ENCODE measurements at places on chromosomes 3 and 15. TPM values are rescaled to one million over a fixed set of nuclear protein-coding genes. Genes with fewer than 3 reads are reported as not detected.

DNA sequence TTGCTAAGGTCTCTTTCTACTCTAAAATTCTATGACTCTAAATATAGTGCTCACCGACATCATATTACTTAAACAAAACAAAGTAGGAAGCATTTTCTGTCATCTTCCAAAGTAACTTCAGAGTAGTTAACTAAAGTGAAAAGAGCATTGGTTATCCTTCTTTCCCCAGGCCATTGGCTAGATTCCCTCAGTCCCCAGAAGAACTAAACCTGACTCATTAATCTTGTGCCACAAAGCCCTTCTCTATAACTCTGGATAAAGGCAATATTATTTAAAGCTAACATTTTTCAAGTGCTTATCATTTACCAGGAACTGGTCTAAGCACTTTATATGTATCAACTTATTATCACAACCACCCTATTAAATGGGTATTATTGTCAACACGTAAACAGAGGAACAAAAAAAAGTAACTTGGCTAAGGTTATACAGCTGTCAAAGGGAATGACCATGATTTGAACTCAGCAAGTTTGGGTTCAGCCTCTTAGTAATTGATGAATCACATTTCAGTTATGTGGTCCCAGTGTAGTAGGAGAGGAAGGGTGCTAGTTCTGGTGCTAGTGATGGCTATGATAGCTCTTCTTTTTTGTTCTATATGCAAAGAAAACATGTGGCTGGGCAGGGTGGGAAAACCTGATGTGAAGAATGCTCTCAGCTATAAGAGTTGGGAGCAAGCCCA is 304.9 kb downstream of the FGF12 start:
- no peaks in the 10 kb centered on the region for H3K4me1 ChIP-seq
- no peak for DNase-seq
- no peaks in the 10 kb centered on the region for H3K36me3 ChIP-seq
- H3K27ac ChIP-seq, result no peak overlapping the region

DNA sequence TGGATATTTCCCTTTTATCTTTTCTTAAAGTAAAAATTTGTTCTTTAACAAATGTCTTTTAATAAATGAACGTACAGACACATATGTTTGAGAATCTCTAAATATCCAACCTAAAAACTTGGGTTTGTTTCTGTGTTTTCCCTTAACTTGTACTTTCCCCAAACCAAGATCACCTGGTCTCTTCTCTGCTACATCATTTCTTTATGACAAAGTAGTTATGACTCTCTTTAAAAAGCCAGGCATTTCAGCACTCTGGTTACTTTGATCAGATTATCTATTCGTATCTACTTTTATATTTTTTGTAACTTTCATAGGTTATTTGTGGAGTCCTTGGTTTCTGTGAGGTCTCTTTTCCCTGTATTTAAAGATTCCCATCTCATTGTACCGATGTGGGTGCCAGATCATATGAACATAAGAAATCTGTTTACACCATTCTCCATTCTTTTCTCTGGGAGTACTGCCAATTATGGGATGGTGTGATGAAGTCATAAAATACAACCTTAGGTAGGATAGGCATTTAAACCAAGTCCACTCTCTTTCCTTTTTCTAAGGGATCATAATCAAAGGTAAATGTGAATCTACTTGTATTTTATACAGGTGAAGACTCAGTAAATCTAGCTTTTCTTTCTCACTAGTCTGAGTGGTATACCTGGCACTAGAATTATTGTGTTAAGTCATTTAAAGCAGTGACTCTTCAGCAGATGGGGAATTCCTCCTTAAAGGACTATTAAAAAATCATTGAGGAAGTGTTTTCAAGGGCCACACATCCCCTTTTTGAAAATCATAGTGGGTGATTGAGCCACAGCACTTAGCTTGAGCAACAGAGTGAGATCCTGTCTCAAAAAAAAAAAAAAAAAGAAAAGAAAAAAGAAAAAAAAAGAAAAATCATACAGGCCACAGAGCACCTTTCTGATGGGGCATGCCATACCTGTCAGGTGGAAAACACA is 12.4 kb upstream of the NFKBIZ start:
- H3K36me3 ChIP-seq, result no peaks in the 10 kb centered on the region
- no peak overlapping the region for H3K27ac ChIP-seq
- H3K4me3 ChIP-seq, result no peak overlapping the region
- DNase-seq, result no peak

DNA sequence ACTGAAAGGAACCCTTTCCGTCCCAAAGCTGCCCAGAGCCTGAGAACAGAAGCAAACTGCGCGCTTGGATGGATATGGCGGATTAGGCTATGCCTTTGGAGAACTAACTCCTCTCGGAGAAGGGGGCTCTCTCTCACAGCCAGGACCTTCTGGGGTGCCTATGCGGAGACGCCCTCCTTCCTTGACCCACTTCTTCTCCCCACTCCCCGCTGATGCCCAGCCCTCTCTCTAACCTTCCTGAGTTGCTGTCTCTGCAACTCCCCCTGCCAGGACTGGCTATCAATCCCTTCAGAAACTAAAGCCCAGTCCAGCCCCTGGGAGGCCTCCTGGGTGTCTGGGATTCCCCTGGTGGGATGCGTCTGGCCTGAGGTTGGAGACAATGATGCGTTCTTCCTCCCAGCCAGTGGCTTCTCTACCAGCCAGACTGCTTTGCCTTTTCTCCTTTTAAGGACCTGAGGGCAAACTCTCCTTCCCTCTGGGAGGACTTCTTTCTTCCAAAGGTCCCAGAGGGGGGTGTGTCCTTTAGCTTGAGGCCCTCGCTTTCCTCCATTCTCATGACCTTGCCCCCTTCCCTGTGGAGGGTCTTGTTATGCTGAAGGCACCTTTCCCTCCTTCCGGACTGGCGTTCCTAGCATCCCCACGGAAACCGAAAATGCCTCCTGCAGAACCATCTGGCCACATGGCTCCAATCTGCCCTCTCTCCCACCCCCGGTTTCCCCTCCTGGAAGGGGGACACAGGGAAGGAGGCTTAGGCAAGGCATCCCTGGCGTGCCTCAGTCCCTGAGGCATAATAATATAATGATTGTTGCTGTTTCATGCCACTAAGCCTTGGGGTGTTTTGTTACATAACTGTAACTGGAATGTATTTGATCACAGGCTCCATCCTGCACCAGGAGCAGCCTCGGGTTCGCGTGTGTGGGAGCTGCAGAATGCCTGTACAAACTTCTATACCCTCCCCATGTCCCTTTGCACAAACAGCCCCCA is 63.4 kb upstream of the C15orf39 start:
- H3K4me3 ChIP-seq, result no peak overlapping the region
- no peak for DNase-seq
- H3K4me1 ChIP-seq, result no peaks in the 10 kb centered on the region
- H3K27me3 ChIP-seq, result no peaks in the 10 kb centered on the region
- H3K36me3 ChIP-seq, result no peaks in the 10 kb centered on the region
- no peak overlapping the region for H3K27ac ChIP-seq

DNA sequence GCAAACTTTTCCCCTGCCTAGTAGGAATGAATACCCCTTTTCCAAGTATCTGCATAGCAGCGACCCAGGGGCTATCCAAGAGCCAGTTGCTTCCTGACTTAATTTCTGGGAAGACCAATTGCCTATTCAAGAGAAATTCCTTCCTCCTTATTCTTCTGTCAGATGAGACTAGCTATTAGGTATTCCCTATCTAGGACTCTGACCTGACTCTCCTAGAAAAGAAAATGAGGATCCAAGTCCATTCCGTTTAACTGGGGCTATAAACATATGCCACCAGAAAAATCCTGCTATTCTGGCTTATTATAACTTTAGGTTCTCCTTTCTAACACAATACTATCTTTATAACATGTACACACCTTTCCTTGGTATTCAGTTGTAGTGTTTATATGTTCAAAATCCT is 1.7 kb downstream of the HHLA2 start:
- DNase-seq, result no peak
- no peaks in the 10 kb centered on the region for H3K27me3 ChIP-seq
- no peak overlapping the region for H3K4me3 ChIP-seq
- no peak overlapping the region for H3K27ac ChIP-seq

DNA sequence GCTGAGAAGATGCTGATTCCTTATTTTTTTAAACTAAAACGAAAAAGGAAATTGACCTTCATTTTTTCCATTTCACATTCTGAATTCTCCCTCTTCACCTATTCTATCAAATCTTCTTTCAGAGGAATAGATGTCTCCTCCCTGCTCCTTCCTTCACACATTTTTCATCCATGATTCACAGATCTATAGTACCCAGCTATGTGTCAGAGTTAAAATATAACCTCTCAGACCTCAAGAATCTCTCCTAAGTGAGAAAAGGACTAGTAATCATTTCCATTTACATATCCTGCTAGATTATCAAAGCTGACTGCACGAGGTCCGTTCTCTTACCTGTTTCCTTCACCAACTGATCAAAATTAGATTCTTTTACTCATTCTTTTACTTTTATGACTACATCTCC is 1297.6 kb upstream of the ALCAM start:
- no peak for DNase-seq
- H3K27ac ChIP-seq, result no peak overlapping the region
- H3K4me3 ChIP-seq, result no peak overlapping the region
- H3K4me1 ChIP-seq, result no peaks in the 10 kb centered on the region
- no peaks in the 10 kb centered on the region for H3K36me3 ChIP-seq
- no peaks in the 10 kb centered on the region for H3K27me3 ChIP-seq

DNA sequence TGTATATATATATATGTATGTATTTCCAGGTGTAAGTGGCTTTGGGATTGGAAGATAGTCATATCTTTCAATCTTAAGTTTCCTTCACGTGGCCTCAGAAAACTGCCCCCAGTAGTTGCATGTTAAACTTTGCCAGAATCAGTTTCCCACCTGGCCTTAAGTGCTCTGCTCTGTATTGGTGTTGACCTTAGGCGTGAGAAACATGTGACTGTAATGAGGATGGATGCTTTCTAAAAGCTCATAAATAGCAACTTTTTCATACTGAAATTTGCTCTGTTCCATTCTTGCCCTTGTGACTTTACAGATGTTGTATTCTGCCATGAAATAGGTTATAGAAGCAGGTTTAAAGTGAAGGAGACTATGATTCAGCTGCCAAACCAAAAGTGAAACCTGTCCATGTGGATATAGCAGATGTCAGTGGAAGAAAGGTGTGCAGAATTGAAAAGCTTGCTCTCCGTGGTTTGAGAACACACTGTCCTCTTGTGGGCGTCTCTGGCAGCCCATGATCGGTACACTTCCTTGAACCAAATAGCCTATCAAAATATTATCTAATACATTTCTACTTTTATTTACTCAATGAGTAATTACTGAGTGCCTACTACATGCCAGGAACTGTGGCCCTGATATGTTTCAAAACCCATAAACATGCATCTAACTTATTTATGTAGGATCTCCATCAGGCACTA is 15.8 kb downstream of the SCG5 start:
- no peak overlapping the region for H3K27ac ChIP-seq
- no peak for DNase-seq
- no peaks in the 10 kb centered on the region for H3K27me3 ChIP-seq

- no peaks in the 10 kb centered on the region for H3K36me3 ChIP-seq
- no peak overlapping the region for H3K27ac ChIP-seq
- no peaks in the 10 kb centered on the region for H3K27me3 ChIP-seq
- H3K4me3 ChIP-seq, result no peak overlapping the region
- H3K4me1 ChIP-seq, result no peaks in the 10 kb centered on the region
- DNase-seq, result no peak
Observed at GRCh38 chr3:52502808-52503350, 7.7 kb downstream of the STAB1 start.

- H3K27me3 ChIP-seq, result no peaks in the 10 kb centered on the region
- no peaks in the 10 kb centered on the region for H3K36me3 ChIP-seq
- H3K4me1 ChIP-seq, result no peaks in the 10 kb centered on the region
Observed at GRCh38 chr15:55515491-55515890, 7.5 kb upstream of the DNAAF4 start.

DNA sequence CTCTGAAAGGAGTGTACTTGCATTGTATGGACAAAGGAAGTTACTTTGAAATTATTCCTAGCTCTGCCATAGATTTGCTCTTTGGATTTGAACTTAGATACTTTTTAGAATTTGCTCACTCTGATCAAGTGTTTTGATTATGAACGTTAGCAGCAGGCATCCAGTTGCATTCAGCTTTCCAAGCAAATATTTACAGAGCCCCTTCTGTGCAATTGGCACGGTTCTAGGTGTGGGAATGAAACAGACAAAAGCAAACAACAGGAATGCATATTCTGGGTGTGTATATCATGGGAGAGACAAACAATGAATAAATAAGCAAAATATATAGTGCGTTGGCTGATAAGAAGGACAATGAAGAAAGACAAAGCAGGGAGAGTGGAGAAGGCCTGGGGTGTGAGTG is 125.5 kb upstream of the ADAMTS9 start:
- H3K27ac ChIP-seq, result no peak overlapping the region
- no peaks in the 10 kb centered on the region for H3K4me1 ChIP-seq
- H3K4me3 ChIP-seq, result no peak overlapping the region
- no peaks in the 10 kb centered on the region for H3K27me3 ChIP-seq

DNA sequence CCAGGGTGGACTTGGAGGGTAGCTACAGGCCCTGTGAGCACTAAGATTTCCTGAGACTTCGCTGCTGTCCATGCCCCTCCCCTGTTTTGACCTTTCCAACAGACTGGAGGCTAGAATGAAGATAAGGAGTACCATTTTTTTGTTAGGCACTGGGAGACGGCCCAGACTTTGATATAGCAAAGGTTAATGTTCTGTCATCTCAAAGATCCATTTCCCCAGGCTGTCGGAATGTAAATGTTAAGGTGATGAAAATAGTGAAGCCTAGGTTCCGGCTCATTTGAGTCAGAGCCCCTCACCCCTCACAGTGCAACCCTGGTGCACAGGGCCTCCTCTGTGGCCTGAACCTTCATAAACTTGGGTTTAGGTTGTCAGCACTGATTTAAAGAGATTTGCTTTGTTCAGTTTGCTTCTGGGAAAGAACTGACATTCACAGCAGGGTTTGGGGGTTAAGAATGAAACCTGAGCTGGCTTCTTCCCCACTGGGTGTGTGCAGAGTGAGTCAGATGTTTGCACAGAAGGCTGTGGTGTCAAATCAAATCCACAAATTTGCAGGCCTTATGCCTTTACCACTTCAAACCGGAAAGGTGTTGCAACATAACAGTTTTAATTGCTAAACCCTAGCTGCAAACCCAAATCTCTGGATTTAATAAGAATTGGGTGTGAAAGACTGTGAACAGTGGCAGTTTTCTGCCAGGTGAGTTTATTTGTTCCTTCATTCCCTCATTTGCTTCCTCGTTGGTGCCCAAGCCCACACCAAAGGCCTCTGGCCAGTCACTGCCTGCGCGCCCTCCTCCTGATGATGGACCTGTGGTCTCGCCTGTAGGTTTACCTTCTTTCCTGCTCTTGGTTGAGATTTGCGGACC is 20.6 kb upstream of the KCTD6 start:
- H3K27me3 ChIP-seq, result no peaks in the 10 kb centered on the region
- H3K4me3 ChIP-seq, result no peak overlapping the region
- H3K27ac ChIP-seq, result peak overlapping the region; percentile 22

DNA sequence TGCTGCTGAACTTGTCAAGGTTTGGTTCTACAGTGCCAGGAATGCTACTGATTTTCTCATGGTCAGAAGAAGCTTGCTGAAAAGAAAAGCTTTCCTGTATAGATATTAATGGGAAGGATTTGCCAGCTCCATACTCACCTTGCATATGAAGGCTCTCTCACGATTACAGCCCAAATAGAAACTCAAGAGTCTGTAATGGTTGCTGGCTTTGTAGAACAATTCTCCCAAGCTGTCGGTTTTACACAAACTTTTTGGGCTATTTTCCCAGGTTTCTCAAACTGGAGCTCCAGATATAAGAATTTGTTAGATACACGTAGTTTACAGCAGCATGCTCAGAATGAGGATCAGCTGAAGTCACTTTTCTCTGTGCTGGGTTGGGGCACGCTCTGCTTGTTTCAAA is 30.1 kb upstream of the LRRC3B start:
- no peaks in the 10 kb centered on the region for H3K27me3 ChIP-seq
- H3K4me3 ChIP-seq, result no peak overlapping the region
- H3K27ac ChIP-seq, result no peak overlapping the region
- no peaks in the 10 kb centered on the region for H3K4me1 ChIP-seq

KNG1 gene
- not detected for total RNA-seq

XCR1 gene
- total RNA-seq, result not detected

ALCAM gene
- total RNA-seq, result 26.9 TPM

ACTR8 gene
- total RNA-seq, result 34.7 TPM

LRRC31 gene
- not detected for total RNA-seq
